ENCODE measurements at places on chromosomes 3 and 15.

- no peak for DNase-seq
These were observed 202.7 kb upstream of the MLF1 start for GRCh38 chr3:158368271-158368670.

DNA sequence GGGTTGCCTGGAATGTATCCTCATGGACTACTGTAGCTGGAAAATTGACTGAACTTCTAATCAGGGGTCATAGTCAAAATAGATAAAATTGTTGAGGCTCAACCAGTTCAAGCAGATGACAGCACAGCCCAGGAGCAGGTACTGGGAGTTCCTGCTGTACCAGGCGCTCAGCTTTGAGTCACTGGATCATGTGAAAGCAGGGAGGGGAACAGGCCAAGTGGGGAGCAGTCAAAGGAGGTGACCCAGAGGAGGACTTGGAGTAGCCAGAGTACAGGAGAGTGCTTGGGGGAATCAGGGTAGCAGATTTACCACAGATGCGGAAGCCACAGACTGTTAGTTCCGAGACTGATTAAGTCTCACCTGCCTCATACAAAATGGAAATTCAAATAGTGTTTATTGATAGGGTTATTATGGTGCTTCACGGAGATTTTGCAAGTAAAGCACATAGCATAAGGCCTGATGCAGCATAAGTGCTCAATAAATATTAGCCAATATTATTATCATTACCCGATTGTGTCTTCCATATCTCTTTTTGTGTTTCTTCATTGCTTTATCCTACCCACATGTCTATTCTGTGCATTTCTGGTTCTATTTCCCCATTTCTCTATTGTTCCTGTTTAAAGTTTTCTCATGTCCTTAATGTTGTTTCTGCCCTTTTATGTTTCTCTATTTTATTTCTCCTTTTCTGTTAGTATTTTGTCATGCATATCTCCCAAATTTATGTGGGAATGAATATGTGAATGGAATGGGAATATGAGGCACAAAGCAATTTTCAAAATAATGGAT is 369.2 kb upstream of the MCTP2 start:
- no peak for DNase-seq

DNA sequence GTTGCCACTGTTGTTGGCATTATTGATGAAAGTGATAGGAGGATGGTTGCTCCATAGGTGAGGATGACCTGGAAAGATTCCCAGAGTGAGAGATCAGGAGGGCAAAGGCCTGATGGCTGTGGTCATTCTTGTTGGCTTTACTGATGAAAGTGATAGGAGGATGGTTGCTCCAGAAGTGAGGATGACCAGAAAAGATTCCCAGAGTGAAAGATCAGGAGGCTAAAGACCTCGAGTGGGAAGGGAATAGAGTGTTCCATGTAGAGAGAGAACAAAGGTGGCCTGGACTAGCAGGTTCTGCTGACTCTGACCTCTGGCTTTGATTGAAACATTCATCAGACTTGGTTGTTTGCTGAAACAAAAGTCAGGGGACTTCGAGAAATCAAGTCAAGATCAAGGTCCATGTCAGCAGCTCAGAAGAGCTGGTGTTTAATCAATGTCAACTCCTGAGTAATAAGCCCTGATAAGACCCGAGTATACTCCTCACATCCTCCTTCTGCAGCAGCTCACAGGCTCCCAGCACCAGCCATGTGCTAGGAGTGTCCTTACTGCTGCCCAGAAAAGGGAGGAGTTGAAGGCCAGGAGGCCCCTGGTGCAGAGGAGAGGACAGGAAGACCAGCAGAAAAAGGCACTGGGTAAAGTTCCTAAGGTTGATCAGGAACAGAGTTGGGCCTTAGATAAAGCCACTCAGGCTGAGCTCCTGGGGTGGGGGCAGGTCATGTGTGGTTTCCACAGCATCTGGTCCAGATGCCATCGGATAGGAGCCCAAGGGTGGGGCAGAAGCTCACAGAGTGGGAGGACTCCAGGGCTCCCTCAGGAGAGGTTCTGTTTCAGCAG is 19.9 kb downstream of the CYP8B1 start:
- no peak for DNase-seq

GRCh38 chr3:145942052-145942451 is 218.9 kb downstream of the PLOD2 start:
- DNase-seq: no peak

Measured in anterior cingulate cortex (tissue), 58 donors.